H54 (cell line): ENCODE measurements at places on chromosomes 16 and 17.

GRCh38 chr16:2971134-2971984 lies 2.2 kb downstream of the PAQR4 start:
- DNase-seq, result no peak

DNA sequence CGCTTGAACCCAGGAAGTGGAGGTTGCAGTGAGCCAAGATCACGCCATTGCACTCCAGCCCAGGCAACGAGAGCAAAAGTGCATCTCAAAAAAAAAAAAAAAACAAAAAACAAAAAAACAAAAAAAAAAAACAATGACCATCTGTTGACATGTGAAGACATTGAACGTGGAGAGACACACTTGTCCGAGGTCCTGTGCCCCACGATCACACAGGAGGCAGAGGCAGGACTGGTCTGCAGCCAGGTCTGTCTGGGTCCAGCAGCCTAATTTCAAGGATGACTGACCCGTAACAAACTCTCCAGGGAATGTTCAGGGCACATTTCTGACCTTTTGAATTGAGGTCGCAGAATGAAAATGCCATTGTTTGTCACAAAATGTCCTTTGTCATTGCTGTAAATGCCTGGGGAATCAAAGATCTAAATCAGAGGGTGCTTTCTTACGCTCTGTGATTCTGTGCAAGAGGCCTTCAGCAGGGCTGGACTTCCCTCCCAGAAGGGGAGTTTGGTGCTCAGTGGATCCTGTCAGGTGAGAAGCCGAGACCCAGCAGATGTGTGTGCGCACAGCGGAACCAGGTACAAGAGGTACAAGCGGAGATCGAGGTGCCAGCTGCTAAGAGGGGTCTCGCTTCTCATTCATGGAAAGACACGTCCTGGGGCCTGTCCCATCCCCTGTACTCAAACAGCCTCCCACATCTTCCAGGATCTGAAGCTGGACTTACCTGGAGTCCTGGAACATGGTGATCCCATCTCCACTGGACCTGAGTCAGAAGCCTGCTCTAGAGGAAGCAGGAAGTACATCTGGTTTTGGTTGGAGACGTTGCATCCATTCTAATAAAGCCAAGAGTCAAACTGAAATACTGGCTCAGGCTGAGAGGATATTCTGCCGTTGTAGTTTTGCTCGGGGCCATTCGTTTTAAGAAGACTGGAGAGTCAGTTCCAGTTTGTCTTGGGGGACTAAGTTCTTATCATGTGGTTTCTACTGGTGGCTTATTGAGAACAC lies 95.8 kb downstream of the IRF8 start:
- DNase-seq, result no peak

GRCh38 chr17:17494870-17495535 lies 1.2 kb downstream of the RASD1 start:
- DNase-seq, result no peak

- DNase-seq, result no peak
These were observed 59.5 kb downstream of the RAI1 start for GRCh38 chr17:17740615-17741348.

GRCh38 chr16:1153480-1154160 lies 714 bp downstream of the CACNA1H start:
- DNase-seq, result no peak

DNA sequence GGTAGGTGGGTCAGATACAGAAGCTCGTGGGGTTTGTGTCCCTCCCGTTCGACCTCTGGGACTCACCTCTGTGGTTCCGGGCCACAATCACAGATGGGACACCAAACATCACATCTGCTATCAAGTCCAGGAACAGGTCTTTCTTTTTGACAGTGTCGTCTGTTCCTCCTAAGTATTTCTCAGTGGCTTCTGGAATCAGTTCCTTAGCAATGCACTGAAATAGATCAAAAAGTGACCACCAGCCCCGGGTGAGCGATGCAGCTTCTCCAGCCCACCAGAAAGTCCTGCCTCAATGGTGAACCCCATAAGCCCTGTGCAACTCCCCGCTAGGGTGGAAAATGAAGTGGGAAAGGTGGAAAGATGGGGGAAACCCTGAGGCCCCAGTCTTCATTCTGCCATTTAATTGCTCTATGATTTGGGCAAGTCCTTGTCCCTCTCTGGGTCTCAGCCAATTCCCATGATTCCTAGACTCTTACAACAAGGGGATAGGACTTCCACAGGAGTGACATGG lies 22.4 kb downstream of the CES1 start:
- DNase-seq, result no peak

DNA sequence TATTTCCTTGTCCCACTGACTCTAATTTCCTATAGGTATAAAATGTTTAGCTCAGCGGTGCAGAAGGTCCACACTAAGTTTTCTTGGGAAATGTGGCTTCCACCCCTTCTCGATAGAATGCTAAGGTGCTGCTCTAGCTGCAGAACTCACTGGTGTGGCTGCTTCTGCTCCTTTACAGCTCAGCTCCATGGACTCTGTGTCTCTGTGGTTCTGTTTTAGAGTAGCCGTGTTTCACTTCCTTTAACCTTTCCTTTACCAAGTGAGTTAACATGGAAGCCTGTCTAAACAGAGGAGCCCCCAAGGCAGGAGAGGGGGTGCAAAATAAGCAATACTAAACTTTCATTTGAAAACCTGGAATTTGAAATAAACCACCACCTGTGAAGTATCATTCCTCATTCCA lies 65.3 kb downstream of the SPECC1 start:
- DNase-seq, result no peak

DNA sequence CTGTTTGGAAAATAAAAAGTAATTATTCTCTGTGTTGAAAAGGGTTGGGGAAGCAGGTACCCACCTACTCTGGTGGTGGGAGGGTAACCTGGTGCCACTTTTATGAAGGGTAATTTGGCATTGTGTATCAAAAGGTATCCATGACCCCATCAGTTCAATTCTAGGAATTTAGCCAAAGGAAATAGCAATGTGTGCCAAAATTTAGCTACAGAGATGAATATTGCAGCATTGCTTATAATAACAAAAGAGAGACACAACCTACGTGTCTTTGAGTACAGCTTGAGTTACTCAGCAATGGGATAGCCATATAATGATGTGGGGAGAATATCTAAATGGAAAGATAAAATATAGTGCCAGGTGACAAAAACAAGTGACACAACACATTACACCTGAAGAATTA lies 170.7 kb downstream of the NTN1 start:
- no peak for DNase-seq
